Fibroblast of skin of back (primary cell): ENCODE measurements at places on chromosomes 6 and 20.
A peak's percentile ranks its signal among the peaks of the same experiment; 100 is the strongest.

DNA sequence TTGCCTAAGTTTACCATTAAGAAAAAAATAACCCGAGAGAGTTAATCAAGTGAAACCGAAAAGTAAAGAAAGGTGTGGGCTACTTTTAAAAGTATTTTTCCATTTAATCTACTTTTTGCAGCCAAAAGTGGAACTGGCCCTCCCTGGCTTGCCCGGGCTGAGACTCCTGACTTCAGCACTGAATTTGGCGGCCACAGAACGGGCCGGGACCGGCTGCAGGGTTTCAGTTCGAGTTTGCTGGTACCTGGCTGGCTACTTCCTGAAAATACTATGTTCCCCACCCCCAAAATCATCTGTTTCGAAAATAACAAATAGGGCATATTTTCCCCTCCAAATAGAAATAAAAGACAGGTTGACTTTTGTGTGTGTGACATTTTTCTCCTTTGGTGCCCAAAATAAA is 173.4 kb upstream of the EXOC2 start:
- DNase-seq = no peak

- no peak for DNase-seq
Measured at GRCh38 chr6:117711369-117711768, 36.1 kb downstream of the NUS1 start.

GRCh38 chr6:163183806-163184205 is 230.7 kb upstream of the QKI start:
- DNase-seq = no peak

- DNase-seq = no peak
Measured at GRCh38 chr6:43922426-43923375, 152.7 kb downstream of the VEGFA start.

- DNase-seq = peak; percentile 31
Measured at GRCh38 chr6:84422380-84422968, 195.0 kb upstream of the CEP162 start.

DNA sequence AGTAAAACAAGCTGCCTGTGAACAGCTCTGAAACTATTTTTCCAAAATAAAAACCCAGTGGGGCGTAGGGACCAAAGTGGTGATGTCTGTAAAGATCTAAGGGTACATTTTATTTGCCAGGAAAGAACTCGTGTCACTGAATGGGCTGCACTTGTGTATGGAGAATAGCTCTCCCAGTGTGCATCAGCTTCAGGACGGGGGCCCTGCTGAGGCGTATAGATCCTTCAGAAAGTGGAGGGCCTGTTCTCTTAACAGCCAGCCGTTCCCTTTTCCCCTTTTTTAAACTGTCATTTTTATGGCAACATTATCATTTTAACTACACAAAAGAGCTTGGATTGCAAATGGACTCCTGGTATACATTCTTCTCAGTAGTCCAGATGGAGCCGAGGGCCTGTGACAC is 137.3 kb downstream of the TMEM242 start:
- DNase-seq = no peak

- DNase-seq = no peak
Measured at GRCh38 chr6:20808439-20808838, 274.2 kb downstream of the CDKAL1 start.

GRCh38 chr6:107600936-107601335 is 111.0 kb downstream of the SOBP start:
- peak; percentile 80 for DNase-seq

- peak; percentile 59 for DNase-seq
Measured at GRCh38 chr6:32074996-32075532, 34.1 kb downstream of the TNXB start.

- DNase-seq = no peak
Measured at GRCh38 chr20:20778676-20779075, 66.2 kb upstream of the RALGAPA2 start.
